ENCODE measurements at places on chromosomes 1 and 21.

DNA sequence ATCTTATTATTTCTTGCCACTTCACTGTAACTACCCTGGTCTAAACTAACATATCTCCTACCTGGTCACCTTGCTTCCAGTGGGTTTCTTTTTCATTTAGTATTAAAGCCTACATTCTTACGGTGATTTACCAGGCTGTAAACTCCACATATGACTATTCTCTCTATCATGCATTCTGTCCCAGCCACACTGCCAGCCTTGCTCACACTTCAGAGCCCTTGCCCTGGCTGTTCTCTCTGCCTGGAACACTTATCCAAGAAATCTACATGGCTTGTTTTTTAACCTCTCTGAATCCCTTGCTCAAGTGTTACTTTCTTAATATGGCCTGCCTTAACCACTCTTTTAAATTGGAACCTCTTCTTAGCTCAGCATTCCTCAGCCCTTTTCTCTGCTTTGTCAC, 212.7 kb downstream of the GPR52 start:
- H3K27ac ChIP-seq: no peak overlapping the region
- DNase-seq: no peak
- H3K36me3 ChIP-seq: no peaks in the 10 kb centered on the region

GRCh38 chr1:100622037-100622436, 84.1 kb downstream of the GPR88 start:
- H3K4me3 ChIP-seq: no peak overlapping the region
- H3K27me3 ChIP-seq: no peaks in the 10 kb centered on the region
- no peak for DNase-seq
- H3K36me3 ChIP-seq: no peaks in the 10 kb centered on the region

DNA sequence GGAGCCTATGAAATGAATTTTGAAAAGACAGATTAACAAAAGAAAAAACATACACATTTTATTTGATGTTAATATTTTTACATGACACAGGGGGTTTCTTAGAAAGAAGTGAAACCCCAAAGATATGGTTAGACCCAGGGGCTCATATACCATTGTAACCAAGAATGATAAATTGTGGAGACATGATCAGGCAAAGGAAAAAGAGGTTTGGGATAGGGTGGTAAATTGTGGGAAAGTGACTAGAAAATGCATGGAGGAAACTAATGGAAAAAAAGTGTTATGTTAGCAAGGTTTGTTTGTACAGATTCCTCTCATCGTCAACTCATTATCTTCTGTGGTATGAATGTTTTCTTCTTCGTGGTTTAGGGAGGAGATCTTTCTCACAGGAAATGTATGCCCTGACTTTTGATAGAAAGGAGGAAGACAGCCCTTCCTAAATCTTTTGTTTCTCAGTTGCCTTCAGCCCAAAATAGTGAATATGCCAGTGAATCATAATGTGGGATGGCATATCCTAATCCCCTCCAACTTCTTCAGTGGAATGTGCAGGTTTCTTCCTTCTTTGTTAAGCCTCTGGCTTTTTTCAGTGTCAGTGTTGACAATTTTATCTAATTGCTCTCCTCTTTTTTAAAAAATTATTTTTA, 140.4 kb upstream of the UBE2U start:
- DNase-seq: no peak
- no peaks in the 10 kb centered on the region for H3K27me3 ChIP-seq
- H3K4me1 ChIP-seq: peaks cover 5% of the 10 kb centered on the region
- H3K27ac ChIP-seq: no peak overlapping the region

DNA sequence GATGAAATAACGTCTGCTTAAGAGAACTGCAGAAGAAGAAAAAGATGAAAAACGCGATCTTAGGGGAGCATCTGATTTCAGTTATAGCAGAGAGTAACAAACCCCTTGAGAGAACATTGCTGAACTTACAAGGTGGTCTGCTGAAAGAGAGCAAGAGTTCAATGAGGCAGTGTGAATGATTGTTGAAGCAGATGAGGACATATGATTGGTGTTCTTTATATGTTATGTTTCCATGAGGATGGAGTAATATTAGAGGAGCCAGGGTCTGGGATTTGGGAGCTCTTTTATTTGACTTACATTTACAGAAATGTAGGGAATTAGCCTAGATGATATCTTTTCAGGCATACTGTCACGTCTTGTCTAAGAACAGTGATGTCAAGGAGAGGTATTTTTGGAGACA, 1302.0 kb downstream of the KCNT2 start:
- no peaks in the 10 kb centered on the region for H3K4me1 ChIP-seq
- no peaks in the 10 kb centered on the region for H3K27me3 ChIP-seq
- H3K36me3 ChIP-seq: no peaks in the 10 kb centered on the region
- no peak overlapping the region for H3K27ac ChIP-seq
- H3K4me3 ChIP-seq: no peak overlapping the region

GRCh38 chr1:248800459-248800858, 25.3 kb downstream of the SH3BP5L start:
- no peak overlapping the region for H3K4me3 ChIP-seq
- H3K27me3 ChIP-seq: peaks cover 3% of the 10 kb centered on the region
- no peaks in the 10 kb centered on the region for H3K4me1 ChIP-seq
- H3K36me3 ChIP-seq: no peaks in the 10 kb centered on the region
- H3K27ac ChIP-seq: no peak overlapping the region

- no peaks in the 10 kb centered on the region for H3K27me3 ChIP-seq
- no peaks in the 10 kb centered on the region for H3K36me3 ChIP-seq
- no peak overlapping the region for H3K27ac ChIP-seq
- DNase-seq: no peak
- no peaks in the 10 kb centered on the region for H3K4me1 ChIP-seq
These were observed 24.3 kb downstream of the COL6A2 start for GRCh38 chr21:46122237-46122671.

DNA sequence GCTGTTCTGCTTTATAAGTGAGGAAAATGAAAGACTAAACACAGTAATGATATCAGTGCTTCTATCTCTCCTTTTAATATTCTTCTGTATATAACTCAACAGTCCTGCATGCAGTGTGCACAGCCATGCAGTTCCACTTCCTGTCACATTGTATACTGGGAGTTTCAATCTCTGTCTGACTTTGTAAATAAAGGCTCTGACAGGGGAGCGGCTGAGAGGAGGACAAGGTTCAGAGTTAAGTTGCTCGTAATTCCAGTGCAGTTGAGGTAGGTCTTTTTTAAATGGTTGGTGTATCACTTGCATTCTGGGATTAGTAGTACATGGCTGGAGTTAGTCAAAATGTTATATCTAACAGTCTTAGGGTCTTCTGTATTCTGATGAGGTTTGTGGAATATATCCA, 264.5 kb downstream of the OLFM3 start:
- no peaks in the 10 kb centered on the region for H3K27me3 ChIP-seq
- H3K4me3 ChIP-seq: no peak overlapping the region
- no peak for DNase-seq
- H3K27ac ChIP-seq: no peak overlapping the region
- H3K36me3 ChIP-seq: no peaks in the 10 kb centered on the region

DNA sequence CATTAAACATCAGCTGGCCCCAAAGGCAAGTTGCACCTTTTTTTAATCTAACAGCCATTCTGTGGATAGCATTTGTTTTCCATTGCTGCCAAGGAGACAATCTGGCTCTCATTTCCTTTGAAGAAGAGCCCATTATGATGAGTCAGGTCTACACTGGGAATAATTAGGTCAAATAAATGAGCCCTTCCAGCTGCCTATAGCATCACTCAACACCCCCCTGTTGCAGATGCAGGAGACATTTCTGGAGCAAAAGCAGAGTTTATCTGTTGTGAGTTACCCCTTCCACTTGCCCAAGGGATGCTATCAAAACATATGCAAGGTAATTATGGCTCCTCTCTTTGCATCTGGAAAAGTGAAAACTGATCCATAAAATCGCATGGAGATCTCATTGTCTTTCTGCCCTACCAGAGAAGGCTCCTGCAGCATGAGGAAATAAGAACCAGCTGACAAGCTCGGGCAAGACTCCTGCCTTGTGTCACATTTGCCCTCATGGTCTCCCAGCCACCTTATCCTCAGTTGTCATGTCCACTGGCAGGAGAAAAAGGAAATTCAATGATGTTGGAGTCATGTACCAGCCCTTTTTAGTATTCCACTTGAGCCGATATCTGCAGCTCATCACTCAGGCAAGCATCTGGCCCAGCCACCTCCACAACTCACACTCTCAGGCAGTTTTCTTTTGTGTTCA, 135.9 kb downstream of the SLC30A10 start:
- no peaks in the 10 kb centered on the region for H3K27me3 ChIP-seq
- no peak overlapping the region for H3K4me3 ChIP-seq
- no peaks in the 10 kb centered on the region for H3K4me1 ChIP-seq
- DNase-seq: no peak
- no peak overlapping the region for H3K27ac ChIP-seq

GRCh38 chr21:32163386-32163785, 115.5 kb downstream of the MIS18A start:
- no peak for DNase-seq
- H3K4me3 ChIP-seq: no peak overlapping the region
- H3K27me3 ChIP-seq: no peaks in the 10 kb centered on the region
- no peak overlapping the region for H3K27ac ChIP-seq

DNA sequence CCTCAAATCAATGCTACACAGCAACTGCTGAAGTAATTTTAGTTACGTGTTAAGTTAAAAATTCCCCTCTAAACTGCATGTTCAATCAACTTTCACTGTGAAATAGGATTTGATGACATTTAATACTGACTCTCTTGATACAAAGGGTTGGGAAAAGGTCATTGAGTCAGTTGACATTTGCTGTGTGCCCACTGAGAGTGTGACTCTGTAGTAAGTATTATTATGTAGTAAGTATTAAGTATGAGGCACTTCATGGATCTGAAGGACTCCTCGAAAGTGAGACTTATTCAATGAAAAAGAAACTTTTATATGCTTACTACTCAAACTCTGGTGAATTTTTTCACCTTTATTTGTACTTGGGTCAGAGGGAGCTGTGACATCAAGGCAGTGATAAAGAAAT, 83.1 kb upstream of the S1PR1 start:
- H3K4me3 ChIP-seq: no peak overlapping the region
- no peaks in the 10 kb centered on the region for H3K36me3 ChIP-seq
- DNase-seq: no peak
- H3K27me3 ChIP-seq: no peaks in the 10 kb centered on the region
- no peaks in the 10 kb centered on the region for H3K4me1 ChIP-seq

DNA sequence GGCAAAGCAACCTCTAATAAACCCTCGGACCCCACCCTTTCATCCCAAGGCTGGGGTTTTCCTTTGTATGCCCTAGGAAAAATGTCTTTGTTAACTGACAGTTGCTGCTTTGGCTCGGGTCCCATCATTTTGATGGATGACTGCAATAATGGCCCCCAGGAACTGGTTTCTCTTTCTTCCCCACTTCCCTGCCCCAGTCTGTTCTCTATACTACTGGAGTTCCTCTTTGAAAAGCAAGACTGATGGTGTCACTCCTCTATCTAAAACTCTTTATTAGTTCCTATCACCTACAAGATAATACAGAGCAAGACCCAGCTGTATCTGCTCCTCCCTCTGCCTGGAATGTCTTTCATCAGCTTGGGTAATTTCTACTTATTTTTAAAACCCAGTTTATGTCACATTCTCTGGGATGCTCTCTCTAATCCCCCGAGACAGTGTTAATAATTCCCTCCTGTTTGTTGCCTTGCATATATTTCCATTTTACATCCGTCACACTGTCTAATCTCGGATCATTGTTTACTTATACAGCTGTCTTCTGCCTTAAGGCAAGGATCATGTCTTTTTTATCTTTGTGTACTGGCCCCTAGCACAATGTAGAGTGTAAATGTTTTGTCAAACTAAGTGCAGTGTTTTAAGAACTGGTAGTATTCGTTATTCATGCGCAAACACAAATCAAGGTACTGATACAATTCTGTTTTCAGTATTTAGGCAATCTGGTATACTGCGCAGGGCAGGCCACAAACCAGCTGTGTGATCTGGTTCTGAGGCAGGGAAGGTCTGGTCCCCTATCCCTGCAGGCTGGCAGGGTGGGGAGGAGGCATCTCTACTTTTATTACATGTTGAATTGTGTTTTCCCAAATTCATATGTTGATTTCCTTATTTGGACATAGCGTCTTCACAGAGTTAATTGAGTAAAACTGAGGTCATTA, 16.1 kb downstream of the SLAMF1 start:
- DNase-seq: no peak
- H3K4me3 ChIP-seq: no peak overlapping the region
- no peak overlapping the region for H3K27ac ChIP-seq
- no peaks in the 10 kb centered on the region for H3K27me3 ChIP-seq
- no peaks in the 10 kb centered on the region for H3K36me3 ChIP-seq

DNA sequence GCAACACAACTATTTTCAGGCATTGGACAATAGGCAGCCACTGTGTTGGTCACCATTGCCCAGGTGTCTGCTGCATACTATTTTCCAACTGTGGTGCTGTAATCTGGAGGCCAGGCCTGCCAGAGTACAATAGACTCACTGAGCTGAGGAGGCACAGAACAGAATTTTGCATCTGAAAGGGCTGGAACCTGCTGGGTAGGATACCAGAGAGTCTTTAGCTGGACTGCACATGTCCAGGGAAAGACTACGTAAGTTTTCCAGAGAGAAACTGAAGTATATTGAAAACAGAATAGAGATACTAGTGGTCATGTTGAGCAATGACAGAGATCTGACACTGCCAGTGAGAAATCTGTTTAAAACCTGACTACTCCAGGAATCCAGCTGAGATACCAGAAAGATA, 200.8 kb downstream of the RASAL2 start:
- no peaks in the 10 kb centered on the region for H3K36me3 ChIP-seq
- H3K4me1 ChIP-seq: no peaks in the 10 kb centered on the region
- DNase-seq: no peak
- no peak overlapping the region for H3K4me3 ChIP-seq
- H3K27me3 ChIP-seq: no peaks in the 10 kb centered on the region

DNA sequence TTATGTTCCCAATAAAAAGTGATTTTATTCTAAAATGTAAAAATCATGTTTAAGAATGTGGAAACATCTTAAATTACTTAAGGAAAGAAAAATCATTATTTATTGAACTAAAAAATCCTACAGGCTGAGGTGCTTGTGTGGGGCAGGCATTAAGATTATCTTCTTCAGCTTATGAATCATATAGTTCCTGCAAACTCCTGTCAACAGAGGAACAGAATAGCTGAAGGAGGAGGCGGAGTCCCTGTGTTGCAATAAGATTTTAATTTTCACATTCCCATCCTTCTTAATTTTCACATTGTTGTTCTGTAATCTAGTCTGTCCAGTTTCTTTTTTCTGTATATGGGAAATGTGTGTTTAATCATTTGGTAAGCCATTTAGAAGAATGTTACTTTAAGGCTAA, 20.6 kb upstream of the OLFML3 start:
- DNase-seq: no peak
- no peaks in the 10 kb centered on the region for H3K4me1 ChIP-seq
- no peaks in the 10 kb centered on the region for H3K27me3 ChIP-seq
- H3K36me3 ChIP-seq: peaks cover 14% of the 10 kb centered on the region
- H3K27ac ChIP-seq: no peak overlapping the region
- H3K4me3 ChIP-seq: no peak overlapping the region

Measured in Panc1 (cell line).